Naive thymus-derived CD8-positive, alpha-beta T cell (primary cell): ENCODE measurements at places on chromosomes 12 and 14.
A peak's percentile ranks its signal among the peaks of the same experiment; 100 is the strongest.

GRCh38 chr14:68217791-68218340 lies 398.3 kb downstream of the RAD51B start:
- DNase-seq = no peak

- no peak for DNase-seq
These were observed 505.5 kb downstream of the NPAS3 start for GRCh38 chr14:33444136-33444535.

DNA sequence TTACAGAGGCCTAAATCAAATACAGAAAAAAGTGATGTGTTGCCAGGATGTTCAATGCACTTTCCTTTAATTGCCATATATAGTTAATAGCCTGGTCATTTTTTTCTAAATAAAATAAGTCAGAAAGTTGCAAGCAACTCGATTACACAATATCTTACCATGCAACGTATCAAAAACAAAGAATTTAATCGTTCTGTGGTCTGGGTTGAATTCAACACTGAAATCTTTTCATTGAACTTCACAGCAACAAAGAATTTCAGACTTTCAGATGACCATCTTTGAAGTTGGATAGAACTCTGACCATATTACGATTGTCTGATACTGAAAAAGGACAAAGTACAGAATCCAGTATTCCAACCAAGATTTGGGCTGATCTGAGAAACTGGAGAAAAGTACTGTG lies 231.9 kb downstream of the SLC25A21 start:
- no peak for DNase-seq

DNA sequence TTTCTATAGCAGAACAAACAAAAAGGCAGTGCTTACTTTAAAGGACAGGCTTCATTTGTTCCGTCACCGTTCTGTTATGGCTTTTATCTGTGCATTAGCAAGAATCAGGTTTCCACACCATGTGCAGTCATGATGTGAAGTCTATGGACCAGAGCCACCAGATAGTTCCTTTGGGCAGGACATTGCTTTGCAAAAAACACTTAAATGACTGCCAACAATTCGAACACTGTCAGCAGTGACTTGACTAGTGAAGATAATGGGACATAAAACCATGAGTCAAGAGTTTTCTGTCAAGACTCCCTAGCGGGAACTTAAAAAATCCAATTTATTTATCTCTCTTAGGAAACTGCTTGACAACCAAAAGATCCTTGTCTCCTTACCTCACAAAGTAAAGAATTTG lies 80.3 kb downstream of the NKX2-1 start:
- DNase-seq = no peak

- no peak for DNase-seq
These were observed 27.9 kb downstream of the ACTN1 start for GRCh38 chr14:68951035-68951797.

GRCh38 chr14:68208626-68209317 lies 389.2 kb downstream of the RAD51B start:
- DNase-seq = no peak

GRCh38 chr12:43306066-43306465 lies 245.9 kb downstream of the ADAMTS20 start:
- DNase-seq = no peak

DNA sequence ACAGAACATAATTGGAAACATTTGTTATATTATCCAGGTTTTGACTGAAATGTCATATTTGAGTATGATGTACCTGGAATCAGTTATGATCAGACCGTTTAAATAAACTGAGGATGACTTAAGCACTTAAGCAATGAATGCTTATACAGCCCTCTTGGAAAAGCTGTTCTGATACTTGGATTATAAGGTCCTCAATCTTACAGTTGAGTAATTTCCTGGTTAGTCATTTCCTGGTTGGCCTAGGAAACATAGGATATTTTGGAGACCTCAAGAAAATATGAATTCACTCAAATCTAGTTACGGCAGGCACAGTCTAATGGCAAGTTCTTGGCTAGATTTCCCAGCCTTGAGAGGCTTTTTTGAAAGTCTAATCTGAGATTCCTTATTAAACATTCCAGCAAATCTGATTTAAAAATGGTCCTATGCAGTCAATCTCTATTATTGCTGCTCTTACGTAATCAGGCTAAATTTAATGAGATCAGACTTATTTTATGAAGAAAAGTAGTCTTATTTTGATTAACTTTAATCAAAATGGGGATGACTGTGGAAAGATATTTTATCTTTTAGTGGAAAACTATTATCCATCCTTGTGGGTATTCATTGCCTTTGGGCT lies 447.2 kb downstream of the SNAPC1 start:
- DNase-seq = no peak

DNA sequence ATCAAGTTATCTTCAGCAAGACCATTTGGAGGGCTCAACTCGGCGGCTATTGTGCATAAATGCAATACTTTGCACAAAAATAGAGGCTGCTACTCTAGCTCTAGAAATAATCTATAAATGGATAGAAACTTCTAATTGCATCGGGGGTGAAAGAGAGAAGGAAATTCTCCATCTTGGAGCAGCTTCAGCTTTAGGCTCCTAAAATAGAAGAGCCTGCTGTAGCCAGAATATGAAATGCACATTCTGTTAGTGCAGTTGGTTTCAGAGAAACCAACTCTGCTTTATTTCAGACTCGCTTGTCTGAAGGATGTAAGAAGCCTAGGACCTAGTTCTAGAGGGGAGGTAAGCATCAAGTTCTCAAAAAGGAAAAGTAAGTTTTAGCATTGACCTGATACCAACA lies 38.1 kb downstream of the SNRPF start:
- DNase-seq = no peak

DNA sequence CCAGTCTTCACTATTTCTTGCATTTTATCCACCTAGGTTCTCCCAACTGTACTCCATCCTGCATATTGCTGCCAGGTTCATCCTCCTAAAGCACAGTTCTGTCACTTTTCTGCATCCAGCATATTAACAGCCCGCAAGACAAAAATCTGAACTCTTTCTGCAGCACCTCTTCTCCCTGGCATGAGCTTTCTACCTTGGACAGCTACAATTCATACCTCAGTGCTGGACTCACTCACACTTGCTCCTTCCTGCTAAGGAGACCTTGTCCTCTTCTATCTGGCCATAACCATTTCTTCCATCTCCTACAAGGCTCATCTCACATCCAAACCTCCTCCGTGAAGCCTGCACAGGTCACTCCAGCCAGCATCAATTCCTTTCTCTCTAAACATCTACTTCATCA lies 170.1 kb upstream of the GRIP1 start:
- no peak for DNase-seq

DNA sequence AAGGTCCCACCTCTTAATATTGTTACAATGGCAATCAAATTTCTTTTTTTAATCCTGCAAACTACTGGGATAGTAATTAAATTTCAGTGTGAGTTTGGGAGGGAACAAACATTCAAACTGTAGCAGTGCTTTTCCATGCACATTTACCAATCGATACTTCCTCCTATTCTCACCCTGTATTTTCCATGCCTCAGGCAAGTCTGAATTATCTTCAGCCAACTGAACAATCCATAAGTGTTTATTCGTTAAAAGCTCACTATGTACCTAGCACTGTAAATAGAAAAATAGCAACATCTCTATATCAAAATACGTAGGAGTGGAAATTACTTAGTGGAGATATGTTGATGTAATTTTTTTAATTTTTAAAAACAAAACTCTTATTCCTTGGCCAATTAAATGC lies 43.5 kb downstream of the CCDC177 start:
- no peak for DNase-seq

GRCh38 chr14:71328183-71328582 lies 420.9 kb downstream of the PCNX1 start:
- DNase-seq = no peak

DNA sequence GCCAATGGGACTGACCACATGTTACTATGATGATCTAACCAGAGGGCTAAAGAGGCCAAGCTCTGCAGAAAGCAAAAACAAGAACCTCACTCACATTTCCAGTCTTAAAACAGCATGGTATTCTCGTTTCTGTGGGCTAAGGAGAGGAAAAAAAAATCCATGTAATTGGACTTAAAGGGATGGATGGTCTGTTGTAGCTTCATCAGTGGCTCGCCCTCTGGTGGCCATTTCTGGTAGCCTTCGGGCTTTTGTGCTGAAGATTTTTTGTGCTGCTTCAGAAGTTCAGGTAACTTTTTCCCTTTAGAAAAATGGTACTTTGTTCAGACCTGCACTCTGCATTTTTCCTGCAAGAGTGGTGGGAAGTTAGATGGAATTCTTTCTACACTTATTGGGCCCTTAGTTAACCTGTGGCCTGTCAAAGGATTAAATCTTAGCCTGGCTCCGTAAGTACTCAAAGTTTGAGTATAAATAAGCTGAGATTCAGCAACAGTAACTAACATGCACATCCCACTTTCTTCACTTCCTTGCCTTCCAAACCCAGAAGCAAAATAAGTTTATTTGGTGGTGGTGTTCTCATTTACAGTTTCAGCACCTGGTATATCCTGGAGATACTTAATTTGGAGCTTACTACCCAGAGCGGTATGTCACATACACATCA lies 22.3 kb downstream of the DCAF4 start:
- DNase-seq = peak; percentile 43

- no peak for DNase-seq
These were observed at the start of gene TMCC3 for GRCh38 chr12:94650143-94651056. Gene TMCC3, minus strand, starts transcription at chr12:94650557. Its CDS starts 127 bp downstream, at chr12:94650430.

GRCh38 chr12:1794440-1795090 lies 25.8 kb upstream of the LRTM2 start:
- no peak for DNase-seq

DNA sequence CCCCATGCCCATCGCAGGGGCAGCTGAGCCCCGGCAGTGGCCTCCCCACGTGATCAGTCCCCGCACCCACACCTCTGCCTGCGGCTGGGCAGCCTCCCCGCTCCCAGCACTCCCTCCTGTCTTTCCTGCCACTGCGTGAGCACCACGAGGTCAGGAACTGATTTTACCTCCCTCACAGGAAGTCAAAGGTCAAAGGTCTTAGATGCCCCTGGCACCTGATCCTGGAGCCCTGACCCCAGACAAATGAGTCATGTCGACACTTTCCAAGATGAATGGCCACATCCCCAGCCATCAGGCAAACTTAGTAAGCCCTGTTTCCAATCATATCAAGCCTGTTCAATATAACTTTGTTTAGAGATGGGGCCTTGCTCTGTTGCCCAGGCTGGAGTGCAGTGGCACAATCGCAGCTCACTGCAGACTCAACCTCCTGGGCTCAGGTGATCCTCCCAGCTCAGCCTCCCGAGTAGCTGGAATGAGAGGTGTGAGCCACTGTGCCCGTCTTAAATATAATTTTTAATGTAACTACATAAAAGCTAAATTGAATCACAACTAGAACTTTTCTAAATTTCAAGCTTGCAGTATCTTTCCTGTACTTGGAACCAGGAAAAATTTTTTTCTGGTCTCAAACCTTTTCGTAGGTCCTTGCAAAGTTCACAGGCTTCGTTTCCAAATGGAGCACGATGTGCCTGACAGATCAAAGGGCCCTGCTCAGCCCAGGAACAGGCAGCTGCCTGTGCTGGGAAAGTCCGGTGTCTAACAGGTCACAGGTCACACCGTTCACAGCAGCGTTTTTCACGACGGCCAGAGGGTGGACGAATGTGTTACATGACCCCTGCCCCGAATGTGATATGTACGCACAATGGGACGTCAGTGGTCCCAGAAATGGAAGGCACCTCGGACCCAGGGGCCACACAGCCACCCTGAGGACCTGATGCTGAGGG lies 1.9 kb downstream of the LRCOL1 start:
- DNase-seq = no peak

GRCh38 chr12:119082496-119082895 lies 96.2 kb upstream of the HSPB8 start:
- DNase-seq = no peak

DNA sequence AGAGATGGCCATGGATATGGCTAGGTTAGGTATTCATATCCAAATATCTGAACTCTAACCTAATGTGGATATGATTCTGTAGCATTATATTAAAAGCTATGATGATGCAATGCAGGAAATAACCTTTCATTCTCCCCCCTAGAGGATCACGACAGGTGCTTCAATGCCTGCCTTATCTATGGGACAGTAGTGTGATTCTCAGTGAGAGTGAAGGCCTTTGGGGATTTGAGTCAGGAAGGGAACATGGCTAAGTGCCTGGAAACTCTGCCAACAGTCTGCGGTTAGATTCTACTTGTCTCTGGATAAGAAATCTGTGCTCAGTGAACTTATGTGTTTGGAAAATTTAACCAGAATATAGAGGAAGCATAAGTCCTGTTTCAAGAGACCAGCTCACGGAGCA lies 81.8 kb downstream of the SLC38A1 start:
- no peak for DNase-seq

- DNase-seq = no peak
These were observed 46.6 kb downstream of the SUSD6 start for GRCh38 chr14:69657950-69658355.

DNA sequence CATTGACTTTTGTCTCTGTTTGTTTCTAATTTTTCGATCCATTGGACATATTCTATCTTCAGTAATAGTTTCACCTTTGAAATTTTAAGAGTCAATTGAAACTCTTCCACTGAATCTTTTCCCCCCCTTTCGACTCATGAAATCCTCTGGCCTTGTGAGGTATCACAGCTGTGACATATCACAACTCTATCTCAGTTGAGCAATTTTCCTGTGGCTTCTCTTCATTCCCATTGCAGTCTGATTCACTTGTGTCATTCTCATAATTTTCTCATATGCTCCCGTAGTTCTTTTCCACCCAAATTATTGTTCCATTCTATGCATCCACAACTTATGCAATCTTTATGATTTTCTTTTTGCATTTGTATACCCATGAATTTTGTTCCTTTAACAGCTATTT lies 261.6 kb downstream of the DACT1 start:
- DNase-seq = no peak

GRCh38 chr12:95114766-95115405 lies 41.5 kb upstream of the NR2C1 start:
- DNase-seq = no peak

DNA sequence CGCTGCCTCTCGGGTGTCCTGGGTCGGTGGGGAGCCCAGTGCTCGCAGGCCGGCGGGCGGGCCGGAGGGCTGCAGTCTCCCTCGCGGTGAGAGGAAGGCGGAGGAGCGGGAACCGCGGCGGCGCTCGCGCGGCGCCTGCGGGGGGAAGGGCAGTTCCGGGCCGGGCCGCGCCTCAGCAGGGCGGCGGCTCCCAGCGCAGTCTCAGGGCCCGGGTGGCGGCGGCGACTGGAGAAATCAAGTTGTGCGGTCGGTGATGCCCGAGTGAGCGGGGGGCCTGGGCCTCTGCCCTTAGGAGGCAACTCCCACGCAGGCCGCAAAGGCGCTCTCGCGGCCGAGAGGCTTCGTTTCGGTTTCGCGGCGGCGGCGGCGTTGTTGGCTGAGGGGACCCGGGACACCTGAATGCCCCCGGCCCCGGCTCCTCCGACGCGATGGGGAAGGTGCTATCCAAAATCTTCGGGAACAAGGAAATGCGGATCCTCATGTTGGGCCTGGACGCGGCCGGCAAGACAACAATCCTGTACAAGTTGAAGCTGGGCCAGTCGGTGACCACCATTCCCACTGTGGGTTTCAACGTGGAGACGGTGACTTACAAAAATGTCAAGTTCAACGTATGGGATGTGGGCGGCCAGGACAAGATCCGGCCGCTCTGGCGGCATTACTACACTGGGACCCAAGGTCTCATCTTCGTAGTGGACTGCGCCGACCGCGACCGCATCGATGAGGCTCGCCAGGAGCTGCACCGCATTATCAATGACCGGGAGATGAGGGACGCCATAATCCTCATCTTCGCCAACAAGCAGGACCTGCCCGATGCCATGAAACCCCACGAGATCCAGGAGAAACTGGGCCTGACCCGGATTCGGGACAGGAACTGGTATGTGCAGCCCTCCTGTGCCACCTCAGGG lies 679 bp downstream of the ARF6 start:
- DNase-seq = peak; percentile 66
